Stimulated activated CD4-positive, alpha-beta T cell treated with anti-CD3 and anti-CD28 coated beads, Interleukin-12 subunit alpha, Interleukin-12 subunit beta, amount 100 ng/mL, for 48 hours (primary cell): ENCODE measurements at places on chromosomes 7 and 10.

GRCh38 chr7:30232391-30232790 is 52.0 kb upstream of the ZNRF2 start:
- no peak for DNase-seq

DNA sequence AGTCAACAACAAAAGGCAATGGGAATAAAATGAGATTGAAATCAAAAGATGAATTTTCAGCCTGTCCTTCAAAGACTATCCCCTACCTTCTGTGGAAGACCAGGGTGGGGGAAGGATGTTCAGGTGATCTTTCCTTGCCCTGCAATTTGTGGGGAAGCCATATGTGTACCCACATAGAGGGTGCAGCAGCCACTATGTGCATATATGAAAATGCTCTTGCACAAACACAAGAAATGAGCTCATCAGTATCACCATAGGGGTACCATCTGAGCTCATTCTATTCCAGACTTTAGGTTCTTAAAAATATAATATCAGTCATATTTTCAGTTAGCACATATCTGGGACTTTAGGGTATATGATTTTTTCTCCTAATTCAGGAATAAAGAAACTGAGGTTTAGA is 17.7 kb downstream of the GIMAP5 start:
- DNase-seq, result no peak

DNA sequence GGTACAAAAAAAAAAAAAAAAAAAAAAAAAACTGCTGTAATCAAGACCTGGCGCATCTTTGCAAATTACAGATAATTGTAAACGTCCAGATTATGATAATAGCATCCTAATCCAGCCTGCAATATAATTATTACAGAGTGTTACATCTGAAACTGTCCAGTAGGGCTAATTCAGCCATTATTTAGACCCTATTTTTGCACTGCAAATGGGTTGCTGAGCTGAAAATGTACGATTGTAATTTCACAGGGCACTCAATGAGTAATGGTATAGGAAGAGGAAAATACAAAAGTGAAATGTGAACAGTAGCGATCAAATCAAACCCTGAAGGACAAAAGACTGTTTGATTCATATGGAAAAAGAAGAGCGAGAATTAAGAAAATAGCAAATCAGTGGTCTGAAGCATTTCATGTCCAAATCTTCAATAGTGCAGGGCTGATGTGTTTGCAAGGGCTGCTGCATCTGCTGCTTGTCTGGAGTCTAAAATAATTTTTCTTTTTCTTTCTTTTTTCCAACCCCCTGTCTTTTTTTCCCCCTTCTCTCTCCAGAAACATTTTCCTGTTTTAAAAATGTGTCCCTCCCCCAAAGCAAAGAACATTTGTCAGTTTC is 8.9 kb downstream of the DLX6 start:
- DNase-seq, result no peak

GRCh38 chr10:34292675-34293074 is 522.4 kb downstream of the PARD3 start:
- DNase-seq, result no peak

- DNase-seq, result no peak
Observed at GRCh38 chr10:78875331-78875877, 193.4 kb upstream of the ZMIZ1 start.

DNA sequence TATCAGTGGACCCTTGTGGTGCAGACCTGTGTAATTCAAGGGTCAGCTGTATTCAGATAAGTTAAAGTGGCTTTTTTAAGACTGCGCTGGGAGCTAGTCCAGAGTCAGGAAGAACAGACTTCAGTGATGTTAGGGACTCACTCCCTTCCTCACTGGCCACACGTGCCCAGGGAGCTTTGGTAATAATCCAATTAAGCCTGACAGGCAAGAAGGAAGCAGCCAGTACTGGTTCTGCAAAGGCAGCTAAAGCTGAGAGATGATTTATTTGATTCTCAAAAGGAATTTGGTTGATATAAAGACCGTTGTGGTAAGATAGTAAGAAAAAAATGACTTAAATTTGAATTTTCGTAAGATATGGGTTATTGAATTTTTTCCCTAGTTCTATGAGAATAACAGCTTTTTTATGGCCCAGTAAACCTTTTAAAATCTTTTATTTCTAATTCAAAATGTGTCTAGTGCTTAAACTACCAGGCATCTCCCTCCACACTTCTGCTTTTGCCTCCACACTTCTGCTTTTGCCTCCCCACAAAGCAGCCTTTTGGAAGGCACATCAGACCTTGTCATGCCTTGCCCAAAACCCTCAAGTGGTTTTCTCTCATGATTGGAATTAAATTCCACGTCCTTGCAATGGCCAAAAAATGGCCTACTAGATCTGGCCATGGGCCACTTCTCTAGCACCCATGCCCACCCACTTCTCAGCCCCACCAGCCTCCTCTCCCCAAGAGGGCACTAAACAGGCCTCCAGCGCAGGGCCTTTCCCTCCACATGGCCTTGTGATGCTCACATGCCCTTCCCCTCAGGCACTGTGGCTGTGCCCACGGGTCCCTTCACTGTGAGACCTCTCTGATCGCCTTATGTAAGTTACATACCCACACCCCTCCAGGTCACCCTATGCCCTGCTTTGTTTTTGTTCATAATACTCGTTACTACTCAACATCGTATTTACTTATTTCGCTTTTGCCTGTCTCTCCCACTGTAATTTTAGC is 92.5 kb downstream of the POU6F2 start:
- DNase-seq, result no peak

DNA sequence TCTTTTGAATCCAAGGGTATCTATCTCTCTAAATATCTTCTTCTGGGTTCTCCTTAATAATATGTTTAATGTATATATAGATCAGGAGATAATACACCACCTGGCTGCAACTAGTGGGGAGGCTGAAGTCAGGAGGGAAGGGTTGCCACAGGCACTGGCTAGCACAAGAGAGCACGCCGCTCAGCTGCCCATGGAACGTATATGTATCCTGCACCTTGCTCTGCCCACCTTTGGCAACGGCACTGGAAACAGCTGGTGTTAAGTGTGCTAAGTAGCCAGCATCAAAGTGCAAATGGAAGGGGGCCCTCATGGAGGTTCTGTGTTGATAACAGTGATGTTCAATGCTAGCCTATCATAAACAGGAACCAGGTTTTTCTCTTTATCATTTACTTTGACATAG is 49.8 kb upstream of the FAM133B start:
- DNase-seq, result no peak

DNA sequence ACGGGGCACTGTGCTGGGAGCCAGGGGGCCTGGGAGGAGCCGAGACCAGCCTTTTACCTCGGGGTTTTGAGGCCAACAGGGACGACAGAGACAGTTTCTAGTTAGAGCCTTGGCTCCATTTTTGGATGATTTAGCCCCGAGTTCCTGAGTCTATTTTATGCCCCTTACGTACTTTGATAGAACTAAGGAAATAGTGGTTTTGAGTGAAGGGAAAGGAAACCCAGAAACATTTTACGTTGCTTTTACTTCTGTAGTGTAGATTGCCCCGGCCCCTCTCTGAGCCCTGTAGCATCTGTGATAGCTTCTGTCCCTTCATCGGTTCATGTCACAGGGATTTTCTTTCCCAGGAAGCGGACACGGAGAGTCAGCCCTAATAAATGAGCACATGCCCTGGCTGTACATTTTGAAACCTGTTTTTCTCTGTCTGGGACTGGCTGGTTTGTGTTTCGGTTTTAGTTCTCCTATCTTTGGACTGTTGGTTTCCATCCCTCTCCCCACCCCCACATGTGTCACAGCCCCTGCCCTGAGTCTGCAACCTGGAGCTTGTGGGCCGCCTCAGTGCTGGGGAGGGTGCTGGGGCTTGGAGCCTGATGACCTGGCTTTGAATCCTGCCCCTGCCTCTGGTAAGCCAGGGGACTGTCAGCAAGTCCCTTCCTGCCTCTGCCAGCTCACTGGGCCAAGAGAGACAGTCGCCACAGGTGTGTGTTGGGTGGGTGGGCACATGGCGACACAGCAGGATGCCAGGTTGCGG is 6.9 kb upstream of the ORAI2 start:
- peak; percentile 71 for DNase-seq

DNA sequence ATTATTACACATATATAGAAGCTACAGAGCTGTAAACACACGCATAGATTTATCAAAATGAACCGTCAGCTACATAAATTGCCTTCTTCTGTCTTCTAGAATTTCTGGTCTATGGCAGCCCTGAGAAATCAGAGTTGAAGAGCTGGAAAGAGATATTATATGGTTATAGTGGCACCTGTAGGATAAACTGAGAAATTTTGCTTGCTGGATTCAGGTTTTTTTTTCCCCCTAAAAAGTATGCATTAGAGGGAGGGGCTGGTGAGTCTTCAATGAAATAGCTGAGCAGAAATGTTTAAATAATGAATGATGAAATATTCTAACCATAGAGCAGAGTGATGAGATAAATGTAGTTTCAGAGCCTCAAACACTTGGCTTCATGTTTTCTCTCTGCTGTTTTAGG is 78.0 kb upstream of the DYNC1I1 start:
- DNase-seq, result no peak

GRCh38 chr7:22156205-22156604 is 200.7 kb downstream of the RAPGEF5 start:
- DNase-seq, result no peak

- no peak for DNase-seq
Observed at GRCh38 chr10:20879136-20879535, 18.0 kb downstream of the NEBL start.

GRCh38 chr10:112792487-112793201 is 157.4 kb upstream of the TCF7L2 start:
- DNase-seq, result no peak
